ENCODE measurements at places on chromosomes 2 and 18.

DNA sequence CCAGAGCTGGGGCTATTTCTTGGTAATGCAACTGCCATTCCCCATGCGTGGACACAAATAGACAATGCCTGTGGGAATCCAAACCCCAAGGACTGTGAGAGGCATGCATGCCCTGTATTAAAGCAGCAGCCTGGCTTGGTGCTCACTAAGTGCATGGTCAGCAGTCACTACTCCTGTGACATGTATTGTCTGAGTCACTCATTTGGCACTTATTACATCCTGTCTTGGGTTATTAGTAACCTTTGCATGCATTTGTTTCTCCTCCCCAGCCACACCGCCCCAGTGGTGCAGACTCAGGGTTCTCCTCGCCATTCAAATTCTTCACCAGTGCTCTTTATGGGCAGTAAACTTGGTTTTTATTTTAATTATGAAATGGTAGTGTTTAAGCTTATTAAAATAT is 30.2 kb downstream of the PRKCE start:
- DNase-seq, result no peak

DNA sequence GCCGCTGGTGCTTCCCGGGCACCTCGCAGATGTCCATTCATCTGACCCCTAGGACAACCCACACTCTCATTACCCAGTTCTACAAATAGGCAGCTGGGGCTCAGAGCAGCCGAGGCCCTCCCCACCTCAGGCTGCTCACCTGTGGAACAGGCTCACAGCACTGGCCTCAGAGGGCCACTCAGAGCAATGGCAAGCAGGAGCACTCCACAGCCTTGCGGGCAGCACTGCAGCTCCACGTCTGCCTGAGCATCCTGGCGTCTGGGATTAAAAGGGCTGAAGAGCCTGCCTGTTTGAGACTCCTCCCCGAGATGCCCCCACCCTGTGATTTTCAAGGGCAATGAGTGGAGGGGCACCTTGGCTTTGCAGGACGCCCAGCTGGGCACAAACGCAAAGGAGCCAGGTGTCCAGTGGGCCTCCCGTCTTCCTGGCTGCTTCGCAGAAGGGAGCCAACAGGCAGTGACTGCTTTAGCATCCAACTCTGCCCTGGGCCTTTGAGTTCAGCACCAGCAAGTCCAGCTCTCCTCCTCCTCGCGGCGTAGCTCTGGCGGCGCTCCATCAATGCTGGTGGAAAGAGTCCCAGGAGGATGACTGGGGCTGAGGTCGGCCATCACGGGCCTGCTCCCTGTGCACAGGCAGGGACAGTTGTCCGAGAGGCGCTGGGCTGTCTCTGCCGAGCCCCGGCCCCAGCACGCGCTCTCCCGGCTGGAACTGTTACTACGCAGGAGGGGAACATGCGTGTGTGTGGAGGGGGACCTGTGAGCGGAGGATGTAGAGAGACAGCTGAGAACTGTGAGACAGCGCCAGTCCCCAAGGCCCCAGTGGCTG is 297.2 kb downstream of the NDUFA10 start:
- DNase-seq, result no peak

DNA sequence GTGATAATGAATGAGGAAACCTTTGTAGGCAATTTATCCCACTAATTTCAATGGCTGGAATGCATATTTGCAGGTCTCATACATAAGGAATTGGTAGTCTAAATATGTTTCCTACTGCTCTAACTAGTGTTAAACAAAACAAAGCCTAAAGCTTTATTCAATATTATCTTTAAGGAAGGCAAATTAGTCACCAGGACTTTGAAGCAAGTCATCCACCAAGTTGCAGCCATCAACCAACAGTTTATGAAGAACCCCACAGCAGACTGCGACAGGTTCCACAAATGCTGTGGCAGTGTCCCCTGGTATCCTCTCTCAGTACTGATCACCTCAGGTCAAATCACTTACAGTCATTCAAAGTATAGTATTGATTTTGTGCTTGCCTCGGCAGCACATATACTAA is 181.5 kb upstream of the ZFP36L2 start:
- DNase-seq, result no peak

DNA sequence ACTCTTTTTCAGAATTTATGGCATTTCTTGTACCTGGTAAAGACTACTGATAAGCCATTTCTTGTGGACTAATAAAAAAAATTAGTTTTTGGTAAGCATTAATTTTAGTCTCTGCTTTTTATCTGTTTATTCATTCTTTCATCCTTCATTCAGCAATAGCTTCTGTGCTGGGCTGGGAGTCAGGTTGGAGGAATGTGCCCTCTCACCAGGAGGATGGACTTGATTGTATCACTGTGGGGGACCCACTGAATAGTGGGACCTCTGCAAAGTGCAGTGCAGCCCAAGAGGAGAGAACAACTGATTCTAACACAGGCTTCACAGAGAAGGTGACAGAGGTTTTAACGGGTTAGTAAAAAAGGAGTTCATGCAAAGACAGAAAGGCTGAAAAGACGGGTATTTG is 39.1 kb downstream of the CDC42EP3 start:
- DNase-seq, result no peak

GRCh38 chr2:172713365-172713875 is 22.2 kb upstream of the RAPGEF4 start:
- DNase-seq, result no peak

- DNase-seq, result no peak
These were observed 20.8 kb downstream of the DBI start for GRCh38 chr2:119387381-119388129.

DNA sequence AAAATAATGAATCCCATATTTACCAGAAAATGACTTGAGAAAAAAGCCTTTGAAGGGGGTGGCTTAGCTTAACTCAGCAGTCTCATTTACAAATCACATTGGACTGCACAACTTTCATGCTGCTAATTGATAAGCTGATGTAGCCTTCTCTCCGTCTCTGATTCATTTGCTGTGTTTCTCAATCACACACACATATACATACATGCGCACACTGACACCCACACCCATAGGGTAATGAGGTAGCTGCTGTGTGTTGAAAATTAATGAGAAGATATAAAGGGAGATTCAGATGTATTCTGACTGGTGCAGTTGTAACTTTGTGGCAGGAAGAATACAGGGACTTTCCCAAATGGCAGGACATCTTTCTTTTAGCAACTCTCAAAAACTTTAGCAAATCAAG is 141.9 kb upstream of the GCFC2 start:
- DNase-seq, result no peak

DNA sequence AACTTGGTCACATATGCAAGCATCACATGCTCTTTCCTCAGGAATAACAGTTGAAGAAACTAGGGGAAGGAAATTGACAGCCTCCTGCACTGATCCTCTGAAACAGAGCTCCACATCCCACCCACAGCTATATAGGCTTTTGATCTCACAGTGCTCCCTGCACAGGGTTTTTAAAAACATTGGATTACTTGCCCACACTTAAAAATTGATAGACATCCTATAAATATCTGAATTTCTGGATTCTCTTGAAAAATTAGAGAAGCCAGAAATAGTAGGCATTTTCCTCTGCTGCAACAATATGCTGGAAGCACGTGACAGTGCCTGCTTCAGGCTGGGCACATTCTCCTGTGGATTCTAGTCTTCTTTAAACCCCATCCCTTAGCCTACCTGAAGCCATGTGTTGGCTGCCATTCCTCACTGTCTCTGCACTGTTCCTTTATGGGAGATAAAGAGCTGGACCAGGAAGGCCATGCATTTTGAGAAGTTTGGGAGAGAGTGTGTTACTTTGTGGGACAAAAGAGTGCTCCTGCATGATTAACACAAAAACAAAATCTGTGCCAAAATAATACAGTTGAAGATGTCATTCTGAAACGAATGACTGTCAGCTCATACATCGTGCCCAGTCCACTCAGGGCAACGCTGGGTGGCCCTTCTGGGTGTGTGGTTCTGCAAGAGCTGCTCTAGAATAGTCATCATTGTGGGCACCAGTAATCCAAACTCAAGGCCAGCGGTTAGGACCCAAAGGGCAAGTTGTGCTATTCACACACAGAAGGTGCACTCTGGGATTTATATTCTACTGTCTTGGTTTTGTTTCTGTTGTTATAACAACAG is 59.8 kb downstream of the GYPC start:
- no peak for DNase-seq

GRCh38 chr2:44965684-44966083 is 24.2 kb downstream of the SIX3 start:
- DNase-seq, result no peak

DNA sequence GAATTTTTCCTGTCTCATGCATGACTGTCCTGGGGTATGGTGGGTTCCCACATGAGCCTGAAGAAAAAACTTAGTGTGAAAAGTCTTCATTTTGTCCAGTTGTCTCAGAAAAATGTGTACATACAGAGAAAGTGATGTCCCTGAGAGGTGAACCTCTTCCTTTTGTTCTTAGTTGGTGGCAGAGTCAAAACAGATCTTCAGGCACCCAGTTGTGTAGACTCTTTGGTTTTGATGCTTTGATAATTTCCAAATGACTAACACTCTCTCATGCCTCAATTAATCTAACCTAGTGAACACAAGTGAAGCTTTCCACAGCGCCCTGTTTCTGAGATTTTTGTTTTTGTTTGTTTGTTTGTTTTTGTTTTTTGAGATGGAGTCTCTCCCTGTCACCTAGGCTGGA is 273.5 kb downstream of the PIK3C3 start:
- DNase-seq, result no peak

DNA sequence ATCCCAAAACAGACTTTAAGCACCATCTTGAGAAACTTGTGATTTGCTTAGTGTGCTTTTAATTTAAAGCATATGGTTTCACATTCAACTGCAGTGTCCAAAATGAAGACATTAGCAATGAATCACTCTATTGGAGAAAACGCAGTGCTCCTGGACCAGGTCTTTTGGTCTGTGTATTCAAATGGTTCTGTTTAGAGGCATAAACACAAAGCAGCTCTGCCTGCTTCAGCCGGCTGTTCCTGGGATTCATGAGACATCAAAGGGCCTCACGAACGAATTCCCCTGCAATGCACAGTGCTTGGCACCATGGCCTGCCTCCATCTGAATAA is 117.1 kb upstream of the SP5 start:
- no peak for DNase-seq
